ENCODE measurements at places on chromosomes 6 and 20.

- no peak for DNase-seq
Measured at GRCh38 chr6:139330306-139330705, 38.5 kb upstream of the TXLNB start.

DNA sequence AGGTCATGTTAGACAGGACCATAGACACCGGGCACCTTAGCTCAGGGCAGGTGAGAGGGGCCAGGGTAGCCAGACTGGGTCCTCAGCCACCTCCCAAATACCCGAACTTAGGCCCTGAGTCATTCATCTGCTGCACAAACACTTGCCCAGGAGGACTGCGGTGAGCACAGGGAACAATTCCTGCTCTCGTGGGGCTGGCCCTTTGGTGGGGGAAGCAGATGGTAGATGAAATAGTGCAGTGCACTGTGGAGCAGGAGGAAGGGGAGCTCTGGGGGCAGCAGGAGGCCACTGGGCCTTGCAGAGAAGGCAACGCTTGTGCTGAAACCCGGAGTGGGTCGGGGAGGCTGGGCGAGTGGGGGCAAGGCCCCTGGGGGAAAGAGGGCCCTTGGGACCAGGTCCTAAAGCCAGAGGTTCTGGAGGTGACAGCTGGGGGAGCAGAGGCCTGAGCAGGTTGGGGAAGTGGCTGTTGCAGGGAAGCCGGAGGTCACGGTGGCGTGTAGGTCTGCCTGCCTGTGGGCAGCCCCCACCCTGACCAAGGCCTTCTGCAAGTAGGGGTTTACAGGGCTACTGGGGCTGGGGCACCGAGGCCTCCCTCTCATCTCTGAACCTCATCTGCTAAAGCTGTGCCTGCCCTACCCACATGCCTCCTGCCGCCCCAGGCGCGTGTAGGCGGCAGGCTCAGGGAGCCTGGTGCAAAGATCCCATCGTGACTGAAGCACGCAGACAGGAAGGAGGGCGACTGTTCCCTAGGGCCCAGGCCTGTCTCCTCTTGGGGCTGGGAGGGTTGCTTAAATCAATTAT is 4.7 kb upstream of the NPBWR2 start:
- DNase-seq = no peak

DNA sequence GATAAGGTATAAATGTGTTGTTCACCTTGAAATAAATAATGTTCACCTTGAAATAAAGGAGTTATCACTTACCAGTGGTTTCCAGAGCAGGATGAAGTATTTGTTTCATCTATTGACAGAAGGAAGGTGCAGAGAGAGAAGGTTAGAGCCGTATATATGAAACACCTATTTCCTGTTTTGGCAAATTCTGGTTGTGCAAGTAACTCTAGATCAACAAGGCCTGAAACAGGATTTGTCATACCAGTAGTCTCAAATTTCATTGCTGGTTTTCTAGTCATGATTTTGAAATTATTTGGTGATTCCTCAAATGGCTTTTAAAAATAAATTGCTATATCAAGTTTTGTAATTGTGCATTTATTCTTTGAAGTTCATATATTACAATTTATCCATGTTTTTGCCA is at the start of gene CRISP3:
TSS of gene CRISP3 (minus strand) at position 130 of the 400 bp plus-strand sequence. CDS start at position 109, 21 bp downstream.
- DNase-seq = no peak

GRCh38 chr6:39913391-39913916 is 20.8 kb downstream of the MOCS1 start:
- DNase-seq = no peak

DNA sequence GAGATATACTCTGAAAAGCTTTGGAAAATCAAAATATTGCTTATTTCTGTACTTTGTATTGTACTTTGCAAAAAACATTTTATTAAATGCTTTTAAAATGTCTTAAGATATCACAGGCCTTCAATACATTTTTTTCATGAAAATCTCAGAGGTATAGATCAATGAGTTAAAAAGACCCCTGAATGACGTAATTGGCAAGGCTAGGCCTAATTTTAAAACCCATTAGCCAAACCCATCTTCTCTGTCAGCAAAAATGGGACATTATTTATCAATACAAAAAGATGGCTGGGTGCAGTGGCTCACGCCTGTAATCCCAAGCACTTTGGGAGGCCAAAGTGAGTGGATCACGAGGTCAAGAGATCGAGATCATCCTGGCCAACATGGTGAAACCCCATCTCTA is 84.8 kb upstream of the PAK5 start:
- DNase-seq = no peak

DNA sequence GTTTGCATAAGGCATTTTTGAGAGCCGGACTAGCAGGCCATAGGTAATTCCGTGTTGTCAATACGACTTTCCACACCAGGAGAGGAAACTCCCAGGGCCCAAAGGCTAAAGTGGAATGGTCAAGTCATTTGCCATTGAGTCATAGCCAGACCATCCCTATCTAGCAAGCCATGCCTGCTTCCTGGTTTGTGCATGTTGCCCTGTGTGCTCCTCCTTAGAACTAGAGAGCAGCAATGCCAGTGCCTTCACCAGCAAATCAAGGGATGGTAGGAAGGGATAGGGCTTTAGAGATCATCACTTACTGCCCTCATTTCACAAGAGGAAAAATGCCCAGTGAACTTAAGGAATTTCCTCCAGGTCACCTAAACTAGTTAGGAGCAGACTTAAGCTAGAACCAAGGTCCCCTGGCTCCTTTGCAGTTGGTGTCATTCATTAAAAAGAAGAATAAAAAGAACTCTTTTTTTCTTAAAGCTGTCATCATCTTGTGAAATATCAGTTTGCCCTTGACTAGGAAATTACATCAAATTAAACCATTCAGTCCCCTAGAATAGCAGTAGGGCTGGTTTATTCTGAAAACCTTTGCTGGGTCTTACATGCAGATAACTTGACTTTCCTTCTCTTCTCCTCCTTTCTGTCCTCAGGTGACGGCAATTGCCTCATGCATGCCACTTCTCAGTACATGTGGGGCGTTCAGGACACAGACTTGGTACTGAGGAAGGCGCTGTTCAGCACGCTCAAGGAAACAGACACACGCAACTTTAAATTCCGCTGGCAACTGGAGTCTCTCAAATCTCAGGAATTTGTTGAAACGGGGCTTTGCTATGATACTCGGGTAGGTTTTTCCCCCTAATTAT is 7.4 kb downstream of the TNFAIP3 start:
- no peak for DNase-seq

- no peak for DNase-seq
Measured at GRCh38 chr20:33191484-33191883, 23.5 kb downstream of the BPIFA2 start.

- no peak for DNase-seq
Measured at GRCh38 chr20:24746351-24746685, 202.8 kb upstream of the CST7 start.

DNA sequence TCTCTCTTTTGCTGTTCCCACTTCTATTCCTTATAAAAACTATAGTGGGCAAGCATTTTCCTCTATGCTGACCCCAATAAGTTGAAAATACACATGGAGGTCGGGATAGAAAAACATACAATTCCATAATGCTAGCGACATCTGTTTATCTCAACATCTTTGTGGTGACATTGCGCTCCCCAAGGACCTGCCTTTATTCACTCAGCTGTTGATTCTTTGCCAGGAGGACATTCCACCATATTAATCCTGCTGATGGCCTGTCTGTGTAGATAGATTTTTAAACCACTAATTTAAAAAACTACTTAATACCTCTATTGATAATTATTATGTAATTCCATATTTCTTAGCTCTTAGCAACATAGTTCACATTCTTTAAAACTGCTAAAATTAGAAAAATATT is 555.3 kb upstream of the MAP3K7 start:
- no peak for DNase-seq

GRCh38 chr6:12245763-12246718 is 44.1 kb upstream of the EDN1 start:
- no peak for DNase-seq

DNA sequence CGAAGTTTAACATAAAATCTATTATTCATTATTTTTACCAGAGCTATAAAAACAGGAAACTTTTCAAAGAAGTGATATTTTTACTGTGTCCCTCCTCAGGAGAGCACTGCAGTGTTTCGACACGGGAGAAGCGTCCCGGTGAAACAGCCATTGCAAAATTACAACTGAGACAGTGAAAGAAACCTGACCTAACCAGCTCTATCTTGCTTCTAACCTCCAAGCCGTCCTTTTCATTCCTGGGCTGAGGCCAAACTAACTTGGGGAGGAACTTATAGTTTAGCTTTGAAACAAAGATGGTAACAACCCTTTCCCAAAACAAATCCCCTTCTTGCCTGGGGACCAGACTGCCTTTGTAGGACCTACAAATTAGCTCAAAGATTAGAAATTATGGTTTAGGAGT is 79.2 kb downstream of the WDR27 start:
- DNase-seq = no peak

DNA sequence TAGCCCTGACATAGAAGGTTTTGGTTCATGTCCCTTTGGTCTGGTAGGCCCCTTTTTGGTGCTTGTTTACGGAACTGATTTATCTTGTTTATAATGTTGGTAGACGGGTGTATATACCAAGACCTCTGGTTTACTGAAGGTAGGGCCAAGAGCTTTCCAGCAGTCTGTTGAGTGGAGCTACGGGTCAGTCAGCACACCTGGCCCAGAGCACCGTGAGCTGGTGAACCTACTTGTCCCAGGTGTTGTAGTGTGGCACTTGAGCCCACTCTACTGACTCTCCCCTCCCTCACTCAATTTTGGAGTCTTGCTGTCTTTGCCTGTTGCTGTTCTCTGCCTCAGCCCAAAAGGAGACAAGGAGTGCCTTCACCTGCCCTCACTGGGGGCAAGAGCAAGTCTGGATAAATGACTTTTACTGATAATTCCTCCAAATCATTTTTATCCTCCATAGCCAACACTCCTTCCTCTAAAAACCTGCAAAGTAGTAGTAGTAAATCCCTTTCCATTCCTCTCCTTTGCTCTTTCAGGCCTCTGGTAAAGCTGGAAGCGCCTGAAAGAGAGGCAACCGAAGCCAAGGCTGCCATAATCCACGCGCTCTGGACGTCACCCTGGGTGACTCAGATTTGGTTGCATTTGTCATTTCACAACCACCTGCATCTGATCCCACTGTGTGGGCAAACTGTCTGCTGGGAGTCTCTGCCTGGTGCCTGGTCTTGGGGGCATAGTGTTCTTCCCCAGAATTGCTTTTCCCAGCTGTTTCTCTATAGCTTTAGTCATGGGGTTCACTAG is 22.2 kb downstream of the RREB1 start:
- DNase-seq = no peak

- DNase-seq = no peak
Measured at GRCh38 chr20:13777171-13777601, 7.5 kb downstream of the ESF1 start.

DNA sequence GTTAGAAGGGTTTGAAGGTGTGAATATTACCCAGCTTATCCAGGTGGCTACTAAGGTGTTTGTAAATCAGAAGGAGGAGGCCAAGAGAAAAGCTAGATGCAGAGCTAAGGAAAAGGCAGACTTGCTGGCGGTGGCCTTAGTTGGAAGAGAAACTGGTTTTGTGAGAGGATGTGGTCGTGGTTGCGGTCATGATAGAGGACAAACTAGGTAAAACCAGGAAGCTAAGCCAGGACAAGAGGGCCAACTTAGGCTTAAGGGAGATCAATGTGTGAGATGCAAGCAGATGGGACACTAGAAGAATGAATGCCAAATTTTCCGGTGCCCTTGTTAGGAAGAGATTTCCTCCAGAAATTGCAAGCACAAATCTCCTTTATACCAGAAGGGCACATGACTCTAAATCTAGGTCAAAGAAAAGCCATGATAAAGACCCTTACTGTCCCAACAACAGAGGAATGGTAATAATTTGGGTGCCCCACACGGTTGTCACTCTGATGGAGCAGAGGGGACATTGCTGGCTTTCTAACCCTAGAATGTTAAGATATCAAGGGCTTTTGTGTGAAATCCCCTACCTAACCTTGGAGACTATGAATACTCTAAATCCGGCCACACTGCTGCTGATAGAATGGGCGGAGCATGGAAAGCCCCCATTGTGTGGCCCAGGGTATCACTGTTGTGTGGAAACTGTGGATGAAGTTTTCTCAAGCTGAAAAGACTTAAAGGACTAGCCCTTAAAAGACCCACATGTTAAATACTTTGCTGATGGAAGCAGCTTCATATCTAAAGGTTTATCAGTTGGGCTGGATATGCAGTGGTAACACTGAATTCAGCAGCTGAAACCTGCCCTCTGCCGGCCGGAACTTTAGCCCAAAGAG is 7.8 kb downstream of the IL22RA2 start:
- no peak for DNase-seq

- no peak for DNase-seq
Measured at GRCh38 chr6:108106694-108107093, 32.2 kb upstream of the OSTM1 start.

DNA sequence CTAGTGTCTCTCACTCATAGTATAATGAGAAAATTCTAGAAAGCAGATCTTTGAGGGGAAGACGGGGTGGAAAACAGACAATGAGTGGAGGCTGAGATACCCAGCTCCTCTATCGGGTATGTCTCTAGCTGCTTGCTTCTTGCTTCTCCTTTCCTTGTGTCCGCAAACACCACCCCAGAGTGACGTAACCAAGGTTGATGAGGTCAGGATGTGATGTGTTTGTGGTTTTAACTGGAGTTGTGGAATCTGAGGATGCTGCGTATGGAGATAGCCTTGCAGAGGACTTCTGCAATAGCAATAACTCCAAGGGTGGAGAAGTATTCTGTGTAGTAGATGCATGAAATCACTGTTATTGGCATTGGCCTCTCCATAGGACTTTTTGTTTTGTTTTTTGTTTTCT is 132.7 kb upstream of the IFNGR1 start:
- DNase-seq = no peak

DNA sequence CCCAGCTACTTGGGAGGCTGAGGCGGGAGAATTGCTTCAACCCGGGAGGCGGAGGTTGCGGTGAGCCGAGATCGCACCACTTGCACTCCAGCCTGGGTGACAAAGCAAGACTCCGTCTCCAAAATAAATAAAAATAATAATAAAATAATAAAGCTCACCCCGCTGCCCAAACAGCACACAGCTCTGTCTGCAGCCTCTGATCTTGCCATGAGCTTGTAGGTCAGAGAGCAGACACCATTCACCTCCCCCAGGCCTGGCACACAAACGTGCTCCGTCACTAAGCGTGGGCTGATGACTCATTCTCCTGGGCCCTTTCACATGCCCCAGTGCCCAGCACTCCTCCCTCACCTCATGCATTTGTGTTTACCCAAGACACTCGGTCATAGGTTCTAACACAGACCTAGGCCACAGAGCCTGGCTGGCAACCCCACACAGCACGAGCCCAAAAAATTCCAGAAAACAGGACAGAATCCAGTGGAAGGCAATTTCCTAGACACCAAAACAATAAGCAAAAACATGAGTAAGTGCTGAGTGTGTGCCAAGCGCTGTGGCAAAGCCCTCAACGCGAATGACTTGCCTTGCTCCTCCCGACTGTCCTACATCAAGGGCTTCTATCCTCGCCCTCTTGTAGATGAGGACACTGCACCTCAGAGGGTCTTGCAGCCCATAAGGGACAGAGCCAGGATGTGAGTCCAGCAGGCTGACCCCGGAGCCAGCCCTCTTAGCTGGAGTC is 18.0 kb downstream of the ATP9A start:
- DNase-seq = no peak

DNA sequence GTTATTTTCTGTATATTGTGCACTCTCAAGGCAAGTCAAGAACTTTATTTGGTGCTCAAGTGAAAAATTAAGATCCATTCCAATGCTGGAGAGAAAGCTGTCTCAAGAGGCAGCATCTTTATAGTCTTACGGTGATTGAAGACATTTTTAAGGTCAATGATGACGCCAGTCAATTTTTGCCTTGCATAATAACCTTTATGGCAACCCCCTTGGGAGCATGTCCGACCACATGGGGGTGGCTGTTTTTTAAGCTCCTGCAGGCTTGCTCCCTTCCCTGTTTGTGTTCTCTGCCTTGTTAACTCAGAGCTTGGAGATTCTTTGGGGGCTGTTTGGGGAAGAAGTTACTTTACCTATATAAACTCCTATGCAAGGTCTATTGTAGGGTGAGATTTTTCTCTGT is 109.6 kb upstream of the FERMT1 start:
- no peak for DNase-seq

- no peak for DNase-seq
Measured at GRCh38 chr6:162680367-162680766, 47.2 kb downstream of the PRKN start.
